ENCODE measurements at places on chromosomes 4 and X.
A peak's percentile ranks its signal among the peaks of the same experiment; 100 is the strongest.

- no peak for DNase-seq
These were observed 581.4 kb downstream of the RAB28 start for GRCh38 chr4:12902735-12903134.

DNA sequence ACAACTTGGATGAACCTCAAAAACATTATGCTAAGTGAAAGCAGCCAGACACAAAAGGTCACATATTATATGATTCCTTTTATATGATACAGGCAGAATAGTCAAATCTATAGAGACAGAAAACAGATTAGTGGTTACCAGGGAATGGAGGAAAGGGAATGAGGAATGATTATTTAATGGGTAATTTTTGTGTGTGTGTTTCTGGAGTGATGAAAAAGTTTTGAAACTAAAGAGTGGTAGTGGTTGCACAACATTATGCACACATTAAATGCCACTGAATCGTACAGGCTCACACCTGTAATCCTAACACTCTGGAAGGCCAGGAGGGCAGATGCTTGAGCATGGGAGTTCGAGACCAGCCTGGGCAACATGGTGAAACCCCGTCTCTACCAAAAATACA lies 19.6 kb upstream of the SOD3 start:
- no peak for DNase-seq

- DNase-seq: no peak
These were observed 22.6 kb upstream of the IGFBP7 start for GRCh38 chr4:57132743-57133137.

GRCh38 chrX:44310227-44310626 lies 33.2 kb downstream of the EFHC2 start:
- no peak for DNase-seq

DNA sequence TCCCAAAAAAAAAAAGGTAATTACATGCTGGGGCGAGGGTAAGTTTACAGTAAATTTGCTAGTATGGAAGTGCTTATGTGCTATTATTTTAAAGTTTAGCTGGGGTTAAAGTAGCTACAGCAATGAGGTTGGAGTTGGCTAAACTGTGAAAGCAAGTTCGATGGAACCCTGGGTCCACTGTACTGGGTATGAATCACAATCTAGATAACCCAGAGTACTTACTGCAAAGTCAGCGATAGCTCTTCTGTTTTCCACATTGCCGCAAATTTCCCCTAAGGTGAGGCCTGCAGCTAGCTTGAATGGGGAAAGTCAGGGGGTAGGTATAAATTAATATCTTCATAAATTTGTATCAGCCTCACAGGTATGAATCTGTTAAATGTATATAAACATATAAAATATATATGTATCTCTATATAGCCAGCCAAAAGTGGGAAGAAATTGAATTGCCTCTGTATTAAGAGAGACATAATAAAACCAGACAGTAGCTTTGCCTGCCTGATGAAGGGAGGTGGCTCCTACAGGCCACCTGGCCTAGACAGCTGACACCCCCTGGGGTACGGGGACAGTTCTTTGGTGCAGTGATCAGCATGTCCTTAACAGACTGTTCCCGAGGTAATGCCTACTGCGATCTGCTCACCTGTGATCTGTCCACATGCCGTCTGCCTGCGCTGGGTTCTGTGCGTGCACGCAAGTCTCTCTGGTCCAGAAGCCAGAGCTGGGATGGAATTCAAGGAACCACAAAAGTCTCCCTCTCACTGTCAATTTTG lies 30.6 kb downstream of the CLRN2 start:
- DNase-seq: no peak

- no peak for DNase-seq
These were observed 1.8 kb downstream of the UBQLN2 start for GRCh38 chrX:56564921-56565840.

DNA sequence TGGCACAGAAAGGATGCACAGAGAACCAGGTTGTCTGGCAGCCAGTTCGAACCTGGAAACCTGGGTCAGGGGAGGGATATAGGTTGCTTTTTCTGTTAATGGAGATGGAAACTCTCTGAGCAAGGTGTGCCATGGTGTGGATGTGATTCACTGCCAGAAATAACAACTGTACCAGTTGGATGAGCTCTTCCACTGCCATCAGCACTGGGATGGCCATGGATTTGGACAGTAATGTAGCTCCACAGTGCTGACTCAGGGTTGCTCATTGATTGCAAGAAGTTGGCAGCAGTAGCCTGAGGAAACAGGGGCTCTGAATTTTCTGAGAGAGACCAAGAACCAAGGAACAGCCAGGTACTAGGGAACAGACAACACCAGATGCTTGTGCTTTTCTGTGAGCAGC lies 33.8 kb downstream of the PNMA5 start:
- DNase-seq: no peak

- DNase-seq: no peak
These were observed 466.7 kb downstream of the GASK1B start for GRCh38 chr4:157706155-157706554.

- DNase-seq: no peak
These were observed 2.1 kb downstream of the C4orf54 start for GRCh38 chr4:99655308-99656081.

DNA sequence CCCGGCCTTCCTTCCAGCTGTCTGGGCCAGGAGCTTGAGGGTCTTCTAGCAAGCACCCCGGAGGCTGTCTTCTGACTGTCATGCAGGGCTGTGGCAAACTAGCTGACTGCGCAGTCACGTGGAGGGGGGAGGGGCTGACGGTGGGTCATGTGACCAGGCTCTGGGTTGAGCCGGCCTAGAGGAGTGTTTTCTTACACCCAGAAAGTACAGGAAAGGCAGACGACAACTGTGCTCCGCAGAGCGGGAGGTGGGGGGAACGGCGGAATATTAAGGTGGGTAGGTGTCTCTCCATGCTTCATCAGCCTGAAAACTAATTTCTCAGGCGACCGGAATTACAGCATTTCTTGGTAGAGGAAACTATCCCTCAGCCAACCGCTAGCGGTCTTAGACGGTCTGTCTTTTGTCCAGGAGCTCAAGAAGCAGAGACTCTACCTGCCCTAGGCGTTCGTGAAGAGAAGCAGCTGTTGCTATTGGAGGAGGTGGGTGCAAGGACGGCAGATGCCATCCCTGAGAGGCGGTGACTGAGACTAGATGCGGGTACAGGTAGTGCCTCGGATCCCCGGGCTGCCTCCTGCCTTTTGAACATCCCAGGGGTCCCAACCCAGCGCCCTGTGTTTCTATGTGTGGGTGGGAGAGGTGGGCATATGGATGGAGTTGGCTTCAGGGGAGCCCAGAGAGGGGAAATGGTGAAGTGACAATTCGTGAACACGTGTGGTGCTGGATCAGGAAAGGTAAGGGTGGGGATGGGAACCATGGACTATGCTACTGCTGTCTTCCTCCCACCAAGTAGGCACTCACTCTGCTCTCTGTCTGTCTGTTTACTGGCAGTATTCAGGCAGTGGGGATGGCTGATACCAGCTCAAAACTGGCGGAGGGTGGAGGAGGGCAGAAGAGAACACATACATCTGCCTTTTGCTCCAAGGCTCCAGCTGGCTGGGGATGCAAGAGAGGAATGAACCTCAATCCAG lies 8.8 kb downstream of the GPRASP1 start:
- peak; percentile 86 for DNase-seq
